ENCODE measurements at places on chromosomes 1 and 21.

- DNase-seq: peak; percentile 55
- H3K4me1 ChIP-seq: peaks cover 27% of the 10 kb centered on the region
- H3K4me3 ChIP-seq: no peak overlapping the region
- no peaks in the 10 kb centered on the region for H3K36me3 ChIP-seq
- H3K27ac ChIP-seq: peak overlapping the region; percentile 14
Measured at GRCh38 chr1:183063349-183063748, 40.1 kb downstream of the LAMC1 start.

GRCh38 chr1:115630342-115630741 lies 11.4 kb upstream of the VANGL1 start:
- H3K36me3 ChIP-seq: no peaks in the 10 kb centered on the region
- no peak overlapping the region for H3K27ac ChIP-seq
- no peak for DNase-seq

- no peaks in the 10 kb centered on the region for H3K4me1 ChIP-seq
- H3K27me3 ChIP-seq: no peaks in the 10 kb centered on the region
- no peak overlapping the region for H3K27ac ChIP-seq
- no peak overlapping the region for H3K4me3 ChIP-seq
Measured at GRCh38 chr1:85295006-85295431, 18.6 kb upstream of the BCL10 start.

DNA sequence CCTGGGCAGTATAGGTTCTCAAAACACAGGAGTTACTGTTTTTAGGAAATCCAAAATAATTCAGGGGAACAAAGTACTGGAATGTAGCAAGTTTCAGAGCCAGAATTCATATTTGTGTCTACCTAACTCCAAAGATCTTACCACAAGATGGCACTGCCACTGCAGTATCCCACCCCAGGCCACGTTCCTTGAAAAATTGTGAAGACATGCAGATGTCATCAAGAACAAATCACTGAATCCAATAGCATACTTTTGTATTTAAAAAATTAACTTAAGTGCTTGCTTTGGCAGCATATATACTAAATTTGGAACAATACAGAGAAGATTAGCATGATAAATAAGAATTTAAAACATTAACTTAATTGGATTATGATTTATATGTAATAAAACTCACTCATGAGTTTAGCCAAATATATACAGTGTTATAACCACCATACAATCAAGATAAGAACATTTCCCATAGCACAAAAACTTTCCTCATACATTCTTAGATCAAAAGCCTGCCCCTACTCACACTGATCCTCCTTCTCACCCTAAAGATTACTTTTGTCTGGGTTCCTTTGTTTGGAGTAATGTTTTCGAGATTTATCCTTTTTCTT lies 209.9 kb downstream of the FAF1 start:
- H3K4me1 ChIP-seq: no peaks in the 10 kb centered on the region
- no peak overlapping the region for H3K4me3 ChIP-seq
- no peaks in the 10 kb centered on the region for H3K36me3 ChIP-seq
- no peaks in the 10 kb centered on the region for H3K27me3 ChIP-seq
- DNase-seq: no peak
- H3K27ac ChIP-seq: no peak overlapping the region

DNA sequence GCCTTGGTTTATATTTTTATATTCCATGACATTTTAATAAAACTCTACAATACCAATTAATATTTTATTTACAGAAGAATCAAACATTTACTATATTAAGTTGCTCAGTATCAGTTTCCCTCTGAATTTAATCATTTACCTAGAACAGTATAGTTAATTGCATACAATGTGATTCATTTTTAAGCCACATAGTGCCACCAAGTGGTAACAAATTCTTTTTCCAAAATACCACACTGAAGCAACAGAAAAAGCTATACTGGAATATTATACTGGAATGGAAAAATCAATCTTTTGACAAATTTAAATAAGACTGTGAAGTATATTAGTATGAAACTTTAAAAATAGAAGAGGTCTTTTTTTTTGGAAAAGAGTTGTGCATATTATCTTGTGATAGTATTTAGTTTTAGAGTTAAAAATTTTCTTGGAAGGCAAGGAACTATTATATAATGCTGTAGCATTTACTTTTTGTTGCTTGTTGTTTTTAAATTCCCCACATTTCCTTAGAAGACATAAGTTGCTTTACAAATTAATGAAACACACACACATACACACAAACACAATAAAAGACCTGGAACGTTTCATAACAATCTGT lies 57.3 kb downstream of the ZNF644 start:
- DNase-seq: peak; percentile 9
- H3K36me3 ChIP-seq: no peaks in the 10 kb centered on the region
- no peaks in the 10 kb centered on the region for H3K27me3 ChIP-seq
- no peak overlapping the region for H3K27ac ChIP-seq

DNA sequence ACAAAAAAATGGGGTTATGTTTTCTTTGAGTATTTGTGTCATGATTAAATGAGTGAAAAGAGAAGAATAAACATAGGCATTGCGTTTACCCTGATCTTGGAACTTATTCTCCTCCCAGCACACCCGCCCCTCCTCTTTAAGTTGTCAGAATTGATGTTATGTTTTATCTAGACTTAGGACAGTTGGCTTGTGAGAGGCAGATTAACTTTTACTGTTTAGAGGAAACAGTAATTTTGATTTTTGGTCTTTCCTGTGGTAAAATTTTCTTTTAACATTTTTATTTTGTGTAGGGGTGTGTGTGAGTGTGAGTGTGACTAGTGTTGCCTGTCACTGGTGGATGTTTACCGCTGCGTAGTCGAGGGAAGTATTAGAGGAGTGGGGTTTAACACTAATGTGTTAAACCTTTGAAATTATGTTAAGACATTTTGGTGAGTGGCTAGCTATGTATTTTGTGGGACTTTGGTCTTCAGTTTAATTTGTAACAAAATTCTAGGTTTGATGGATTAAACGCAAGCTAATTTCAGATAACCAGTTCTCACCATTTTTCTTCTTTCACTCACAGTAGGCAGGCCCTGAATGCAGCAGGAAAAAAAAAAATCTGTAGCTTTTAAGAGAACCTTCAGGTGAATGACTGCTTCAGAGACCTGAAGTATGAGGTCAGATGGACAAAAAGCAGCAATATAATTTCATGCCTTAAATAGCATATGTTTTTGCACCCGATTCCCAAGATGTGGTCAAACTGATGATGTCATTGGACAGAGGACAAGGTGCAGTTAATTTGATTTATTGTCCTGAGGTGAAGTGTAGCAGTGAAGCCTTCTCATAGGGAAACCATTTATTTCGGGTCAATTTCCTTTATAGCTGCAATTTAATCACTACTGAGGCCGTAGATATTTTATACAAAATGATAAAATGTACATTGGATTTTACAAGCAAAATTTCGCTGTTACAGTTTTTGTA lies 2.7 kb downstream of the POU2F1 start:
- peaks cover 20% of the 10 kb centered on the region for H3K4me1 ChIP-seq
- no peak for DNase-seq
- H3K27ac ChIP-seq: no peak overlapping the region
- no peaks in the 10 kb centered on the region for H3K27me3 ChIP-seq
- no peaks in the 10 kb centered on the region for H3K36me3 ChIP-seq

GRCh38 chr1:40059338-40059959 lies 18.9 kb downstream of the CAP1 start:
- H3K4me1 ChIP-seq: peaks cover 79% of the 10 kb centered on the region
- H3K4me3 ChIP-seq: peak overlapping the region; percentile 46
- peak overlapping the region; percentile 84 for H3K27ac ChIP-seq
- DNase-seq: peak; percentile 62

- no peak overlapping the region for H3K4me3 ChIP-seq
- H3K27ac ChIP-seq: peak overlapping the region; percentile 99
- H3K36me3 ChIP-seq: peaks cover 13% of the 10 kb centered on the region
- peaks cover 70% of the 10 kb centered on the region for H3K4me1 ChIP-seq
- no peak for DNase-seq
Measured at GRCh38 chr1:209109001-209109785, 474.3 kb upstream of the CAMK1G start.

DNA sequence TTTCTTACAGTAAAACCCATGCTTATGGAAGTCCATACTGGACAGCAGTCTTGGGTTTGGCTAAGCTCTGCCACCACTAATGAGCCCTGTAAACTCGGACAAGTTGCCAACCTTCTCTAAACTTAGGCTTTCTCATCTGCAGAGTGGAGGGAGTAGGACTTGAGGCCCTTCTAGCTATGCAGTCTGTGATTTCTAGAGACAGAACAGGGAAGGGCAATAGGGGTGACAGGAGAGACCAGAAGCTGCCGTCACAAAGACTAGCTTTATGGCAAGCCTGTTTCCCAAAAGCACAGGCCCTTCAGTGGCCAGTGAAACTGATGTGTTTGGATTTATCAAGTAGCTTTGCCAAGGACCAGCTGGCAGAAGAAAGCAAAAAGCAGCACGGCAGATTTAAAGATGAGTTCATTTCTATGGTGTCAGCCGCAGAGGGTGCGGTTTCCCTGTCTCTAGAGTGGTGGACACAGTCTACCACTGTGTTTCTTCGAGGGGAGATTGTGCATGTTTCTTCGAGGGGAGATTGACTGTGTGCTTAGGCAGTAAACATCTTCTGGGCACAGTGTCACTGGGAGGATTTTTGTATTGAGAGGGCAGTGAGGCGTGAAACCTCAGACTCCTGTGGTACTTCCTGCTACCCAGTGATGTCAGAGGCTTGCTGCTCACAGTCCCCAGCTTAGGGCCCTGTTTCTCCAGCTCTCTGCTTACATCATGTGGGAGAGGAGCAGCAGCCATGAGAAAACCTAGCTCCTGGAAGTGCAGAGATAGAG lies 119.0 kb downstream of the ROR1 start:
- H3K27ac ChIP-seq: no peak overlapping the region
- DNase-seq: no peak
- no peaks in the 10 kb centered on the region for H3K36me3 ChIP-seq

DNA sequence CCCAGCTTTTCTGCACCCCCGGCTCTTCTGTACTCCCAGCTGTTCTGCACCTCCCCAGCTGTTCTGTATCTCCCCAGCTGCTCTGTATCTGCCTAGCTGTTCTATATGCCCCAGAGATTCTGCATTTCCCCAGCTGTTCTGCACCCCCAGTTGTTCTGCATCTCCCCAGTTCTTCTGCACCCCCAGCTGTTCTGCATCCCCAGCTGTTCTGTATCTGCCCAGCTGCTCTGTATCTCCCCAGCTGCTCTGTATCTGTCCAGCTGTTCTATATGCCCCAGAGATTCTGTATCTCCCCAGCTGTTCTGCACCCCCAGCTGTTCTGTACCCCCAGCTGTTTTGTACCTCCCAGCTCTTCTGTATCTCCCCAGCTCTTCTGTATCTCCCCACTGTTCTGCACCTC lies 41.1 kb downstream of the UMODL1 start:
- no peak overlapping the region for H3K4me3 ChIP-seq
- H3K4me1 ChIP-seq: peaks cover 21% of the 10 kb centered on the region
- no peaks in the 10 kb centered on the region for H3K27me3 ChIP-seq

DNA sequence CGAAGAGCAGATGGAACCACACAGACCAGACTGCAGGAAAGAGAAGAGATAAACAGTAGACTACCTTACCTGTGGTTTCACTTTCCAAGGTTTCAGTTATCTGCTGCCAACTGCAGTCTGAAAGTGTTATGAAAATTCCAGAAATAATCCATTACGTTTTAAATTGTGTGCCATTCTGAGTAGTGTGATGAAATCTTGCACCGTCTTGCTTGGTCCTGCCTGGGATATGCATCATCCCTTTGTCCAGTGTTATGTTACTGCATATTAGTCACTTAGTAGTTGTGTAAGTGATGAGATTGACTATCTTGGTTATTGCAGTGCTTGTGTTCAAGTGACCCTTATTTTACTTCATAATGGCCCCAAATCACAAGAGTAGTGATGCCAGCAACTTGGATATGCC lies 33.9 kb downstream of the DNAJC6 start:
- H3K36me3 ChIP-seq: no peaks in the 10 kb centered on the region
- no peaks in the 10 kb centered on the region for H3K4me1 ChIP-seq
- no peak for DNase-seq
- H3K4me3 ChIP-seq: no peak overlapping the region

DNA sequence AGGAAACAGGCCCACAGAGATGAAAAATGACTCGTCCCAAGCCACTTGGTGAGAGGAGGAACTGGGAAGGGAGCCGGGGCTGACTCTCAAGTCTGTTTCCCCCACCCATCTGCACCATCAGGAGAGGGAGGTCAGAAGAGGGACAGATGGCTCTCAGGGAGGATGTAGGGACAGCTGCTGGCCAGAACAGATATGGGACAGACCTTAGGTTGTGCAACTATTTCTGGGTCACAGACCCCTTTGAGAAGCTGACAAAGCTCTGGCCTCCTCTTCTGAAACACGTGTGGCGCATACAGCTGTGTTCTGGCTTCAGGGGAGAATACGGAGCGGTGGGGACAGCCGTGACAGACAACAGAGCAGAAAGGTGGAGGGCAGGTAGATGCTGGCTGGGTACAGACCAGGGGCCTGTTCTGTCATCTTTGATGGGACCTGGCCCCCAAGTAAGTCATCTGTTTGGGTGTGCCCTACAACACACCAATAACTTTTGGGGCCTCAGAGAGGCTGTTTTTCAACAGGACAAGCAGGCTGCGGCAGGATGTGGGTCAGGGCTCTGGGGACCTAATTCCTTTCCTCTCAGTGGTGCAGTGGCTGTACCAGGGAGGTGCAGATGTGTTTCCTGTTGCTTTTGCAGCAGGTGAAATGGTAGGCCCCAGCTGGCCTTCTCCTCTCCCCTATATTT lies 7.3 kb downstream of the SH3BGRL3 start:
- H3K27ac ChIP-seq: peak overlapping the region; percentile 74
- no peaks in the 10 kb centered on the region for H3K27me3 ChIP-seq
- peak; percentile 77 for DNase-seq
- H3K4me1 ChIP-seq: peaks cover 34% of the 10 kb centered on the region

- H3K4me1 ChIP-seq: peaks cover 37% of the 10 kb centered on the region
- peak overlapping the region; percentile 86 for H3K27ac ChIP-seq
- H3K36me3 ChIP-seq: no peaks in the 10 kb centered on the region
- peak overlapping the region; percentile 62 for H3K4me3 ChIP-seq
- peak; percentile 94 for DNase-seq
- H3K27me3 ChIP-seq: no peaks in the 10 kb centered on the region
Measured at GRCh38 chr21:41926117-41926806, 27.6 kb downstream of the C2CD2 start.

DNA sequence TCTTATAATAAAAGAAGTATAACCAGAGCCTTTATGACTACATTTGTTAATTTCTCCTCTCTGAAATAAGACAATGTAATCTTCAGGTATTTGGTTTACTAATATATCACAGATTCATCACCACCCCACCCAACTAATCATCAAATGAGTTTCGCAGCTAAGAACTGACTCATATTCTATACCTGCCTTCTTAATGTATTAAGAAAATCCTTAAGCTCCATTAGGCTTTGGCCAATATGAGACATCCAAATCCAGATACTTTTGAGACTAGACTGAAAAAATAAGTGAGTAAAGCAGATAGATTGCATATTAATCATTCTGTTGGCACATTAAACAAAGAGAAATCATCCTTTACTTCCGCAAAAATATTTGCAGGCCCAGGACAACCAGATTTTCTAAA lies 18.7 kb upstream of the FMO2 start:
- no peak for DNase-seq
- no peak overlapping the region for H3K4me3 ChIP-seq
- no peaks in the 10 kb centered on the region for H3K27me3 ChIP-seq
- H3K36me3 ChIP-seq: no peaks in the 10 kb centered on the region
- no peak overlapping the region for H3K27ac ChIP-seq
- no peaks in the 10 kb centered on the region for H3K4me1 ChIP-seq

All from MM.1S (cell line).